ENCODE measurements at places on chromosomes 7 and 10.
A peak's percentile ranks its signal among the peaks of the same experiment; 100 is the strongest.

DNA sequence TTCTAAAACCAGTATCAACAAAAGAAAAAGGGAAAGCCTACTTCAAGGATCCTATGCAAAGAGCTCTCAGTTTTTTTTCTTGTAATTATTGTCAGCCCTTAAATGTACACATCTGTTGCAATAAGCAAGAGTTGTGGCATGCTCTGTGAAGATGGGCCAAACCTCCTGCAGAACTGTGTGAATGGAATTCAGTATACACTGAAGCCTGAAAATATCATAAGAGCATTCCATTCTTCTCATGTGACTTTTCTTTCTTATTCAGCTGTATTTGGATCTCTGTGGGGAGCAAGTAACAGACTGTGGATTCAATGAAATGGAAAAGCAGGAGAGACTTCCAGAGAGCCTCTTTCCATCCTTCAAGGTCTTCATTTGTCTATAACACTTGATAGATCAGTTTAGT lies 130.7 kb downstream of the SAMD9 start:
- peak; percentile 21 for DNase-seq

GRCh38 chr7:78399033-78399769 lies 600.6 kb downstream of the PHTF2 start:
- no peak for DNase-seq

GRCh38 chr7:99170730-99171074 lies 26.8 kb upstream of the SMURF1 start:
- no peak for DNase-seq

- no peak for DNase-seq
Measured at GRCh38 chr7:11077816-11078215, 104.1 kb downstream of the PHF14 start.

DNA sequence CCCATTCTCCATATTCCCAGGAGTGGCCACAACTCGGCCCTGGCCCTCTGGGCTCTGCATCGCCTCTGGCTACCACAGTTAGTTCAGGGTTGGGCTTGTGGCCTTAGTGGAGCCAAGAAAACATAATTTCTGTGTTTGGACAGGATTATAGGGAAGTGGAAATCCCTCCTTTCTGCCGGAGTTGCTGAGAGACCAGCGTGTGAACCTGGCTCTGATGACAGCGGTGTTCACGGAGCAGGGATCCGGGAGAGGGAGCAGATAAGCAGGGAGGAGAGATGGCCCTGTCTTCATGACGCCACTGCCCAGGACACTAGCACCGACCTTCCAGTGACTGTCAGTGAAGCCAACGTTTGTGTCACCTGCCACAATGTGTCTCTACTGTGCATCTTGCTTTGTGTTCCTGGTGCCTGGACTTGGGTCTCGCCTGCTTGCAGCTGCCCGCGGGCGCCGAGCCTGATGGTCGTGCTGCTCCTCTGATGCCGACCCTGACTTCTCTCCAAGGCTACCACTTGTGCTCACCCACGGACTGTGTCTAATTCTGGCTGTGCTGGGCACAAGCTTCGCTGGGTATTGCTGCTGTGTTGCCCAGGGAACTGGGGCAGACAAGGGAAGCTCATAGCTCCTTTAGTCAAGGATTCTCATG lies 67.0 kb upstream of the VIPR2 start:
- no peak for DNase-seq

DNA sequence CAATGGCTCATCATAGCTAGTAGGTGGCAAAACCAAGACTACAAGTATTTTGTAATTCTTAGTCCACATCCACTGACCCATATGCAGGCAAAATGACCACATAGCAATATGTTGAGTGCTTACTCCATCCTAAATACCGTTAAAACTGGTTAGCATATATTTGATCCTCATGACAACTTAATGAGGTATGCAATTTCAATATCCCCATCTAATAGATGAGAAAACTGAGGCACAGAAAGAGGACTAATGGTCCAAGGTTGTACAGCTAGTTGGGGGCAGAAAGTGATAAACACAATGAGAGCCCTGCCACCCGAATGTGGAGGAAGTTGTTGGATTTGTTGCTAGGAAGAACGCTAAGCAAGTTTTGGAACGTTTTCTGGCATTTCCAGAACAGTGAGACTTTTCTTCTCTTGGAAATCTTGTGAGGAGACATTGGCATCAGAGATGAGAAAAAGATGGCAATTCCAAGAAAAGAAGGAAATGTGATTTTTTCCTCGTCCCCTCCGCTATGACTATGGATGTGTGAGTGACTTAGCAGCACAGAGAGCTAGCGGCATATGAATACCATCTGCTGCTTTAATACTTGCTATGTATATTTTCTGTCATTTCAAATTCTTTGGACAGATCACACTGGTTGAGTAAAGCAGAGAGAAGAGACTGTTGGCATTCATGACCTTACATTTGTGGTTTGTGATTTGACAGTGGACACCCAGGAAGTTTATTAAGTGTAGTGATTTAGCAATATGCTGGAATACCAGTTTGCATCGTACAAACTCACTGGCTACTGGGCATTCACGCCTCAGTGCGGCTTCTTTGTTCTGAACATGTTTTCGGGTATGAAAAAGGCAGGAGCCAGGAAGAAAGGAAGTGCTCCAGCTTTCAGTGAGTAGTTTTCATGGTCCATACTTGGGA lies 51.5 kb downstream of the NRCAM start:
- DNase-seq = no peak

GRCh38 chr7:2151237-2151636 lies 81.5 kb downstream of the MAD1L1 start:
- no peak for DNase-seq

DNA sequence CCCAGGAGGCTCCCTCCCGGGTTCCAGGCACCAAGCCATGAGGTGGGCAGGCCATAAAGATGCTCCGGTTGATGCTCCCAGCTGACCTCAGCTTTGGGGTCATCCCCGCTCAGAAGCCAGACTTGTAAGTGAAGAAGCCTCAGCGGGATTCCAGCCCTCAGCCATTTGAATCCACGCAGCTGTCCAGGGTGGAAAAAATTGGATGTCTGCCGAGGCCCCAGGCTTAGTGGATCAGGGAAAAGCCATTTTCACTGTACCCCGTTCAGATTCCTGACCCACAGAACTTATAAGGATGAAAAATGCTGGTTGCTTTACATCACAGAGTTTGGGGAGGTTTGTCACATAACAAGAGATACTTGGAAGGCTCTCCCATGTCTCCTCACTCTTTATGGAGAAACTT lies 49.2 kb upstream of the CPN1 start:
- no peak for DNase-seq
